ENCODE measurements at places on chromosomes 5 and 9.

- DNase-seq, result no peak
Measured at GRCh38 chr9:5515261-5515650, 4.9 kb downstream of the PDCD1LG2 start.

DNA sequence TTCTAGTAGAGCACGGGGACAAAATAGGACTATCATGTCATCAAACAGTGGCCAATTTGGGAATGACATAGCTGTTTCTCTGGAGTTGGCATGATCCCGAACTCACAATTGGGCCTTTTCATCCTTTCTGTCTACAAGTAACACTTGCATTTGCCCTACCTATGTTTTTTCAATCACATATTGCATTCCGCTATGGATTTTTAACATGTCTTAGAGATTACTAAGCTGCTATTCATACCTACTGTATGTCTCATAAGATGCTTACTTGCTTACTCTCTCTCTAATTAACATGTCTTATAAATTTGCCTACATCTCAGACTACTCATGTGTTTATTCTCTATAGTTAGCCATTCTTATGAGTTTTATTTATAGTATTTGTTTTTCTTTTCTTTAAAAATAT, 341.2 kb upstream of the CTNND2 start:
- DNase-seq, result no peak

GRCh38 chr5:143073766-143074165, 303.6 kb downstream of the ARHGAP26 start:
- no peak for DNase-seq

DNA sequence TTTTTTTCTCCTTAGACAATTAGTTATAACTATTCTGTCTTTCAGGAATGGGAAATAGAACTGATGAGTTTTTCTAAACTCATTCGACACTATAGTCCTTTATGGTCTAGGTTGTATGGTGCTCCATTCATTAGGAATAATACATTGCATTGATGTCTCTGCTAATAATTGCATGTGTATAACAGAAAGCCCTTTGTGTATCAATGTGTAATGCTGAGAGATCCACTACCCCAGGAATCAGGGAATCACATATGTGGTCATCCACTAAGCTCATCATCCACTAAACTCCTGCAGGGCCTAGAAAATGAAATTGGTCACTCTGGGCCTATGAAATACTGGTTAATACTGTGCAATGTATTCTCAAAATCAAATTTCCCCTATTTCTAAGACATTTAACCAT, 242.0 kb upstream of the CDH18 start:
- no peak for DNase-seq

DNA sequence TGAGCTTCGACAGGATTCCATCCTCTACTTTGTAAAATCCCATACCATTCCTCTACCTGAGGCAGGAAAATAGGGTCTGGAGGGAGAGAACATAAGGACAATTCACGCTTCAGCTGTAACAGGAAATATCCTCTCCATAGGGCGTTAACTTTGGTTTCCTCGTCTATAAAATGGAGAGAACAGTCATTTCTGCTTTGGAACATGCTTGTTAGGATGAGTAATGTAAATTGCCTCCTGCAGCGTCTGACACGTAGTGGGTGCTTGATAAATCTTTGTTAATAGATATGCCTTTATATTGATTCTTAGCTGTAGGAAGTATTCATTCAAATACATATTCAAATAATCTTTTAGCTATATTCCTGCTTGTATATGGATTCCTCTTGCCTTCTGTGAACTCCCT, 711 bp upstream of the SUB1 start:
- DNase-seq, result no peak

- DNase-seq, result no peak
Measured at GRCh38 chr9:73129941-73130685, 21.6 kb upstream of the ANXA1 start.

DNA sequence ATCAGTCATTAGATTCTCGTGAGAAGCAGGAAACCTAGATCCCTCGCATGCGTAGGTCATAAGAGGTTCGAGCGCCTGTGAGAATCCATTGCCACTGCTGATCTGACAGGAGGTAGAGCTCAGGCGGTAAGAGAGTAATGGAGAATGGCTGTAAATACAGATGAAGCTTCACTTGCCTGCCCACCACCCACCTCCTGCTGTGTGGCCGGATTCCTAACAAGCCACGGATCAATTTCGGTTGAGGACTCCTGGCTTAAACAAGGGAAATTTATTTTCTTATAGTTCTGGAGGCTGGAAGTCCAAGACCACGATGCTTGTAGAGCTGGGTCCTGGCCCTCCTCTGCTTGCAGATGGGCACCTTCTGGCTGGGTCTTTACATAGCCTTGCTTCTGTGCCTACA, 200.4 kb downstream of the PCSK5 start:
- no peak for DNase-seq

DNA sequence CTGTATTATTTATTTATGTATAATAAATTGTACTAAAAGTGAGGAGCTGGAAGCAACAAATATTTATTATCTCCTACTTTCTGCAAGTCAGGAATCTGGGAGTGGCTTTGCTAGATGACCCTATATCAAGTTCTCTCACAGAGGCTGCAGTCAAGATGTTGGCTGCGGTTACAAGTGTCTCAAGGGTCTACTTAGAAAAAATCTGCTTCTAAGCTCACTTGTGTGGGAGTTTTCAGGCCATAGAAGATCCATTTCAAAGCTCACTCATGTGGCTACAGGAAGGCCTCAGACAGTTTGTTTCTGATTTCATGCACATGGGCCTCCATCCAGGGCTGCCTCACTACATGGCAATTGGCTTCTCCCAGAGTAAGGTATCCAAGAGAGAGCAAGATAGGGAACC, 551.1 kb downstream of the CAAP1 start:
- DNase-seq, result no peak

GRCh38 chr5:123976379-123977033, 464.5 kb downstream of the CSNK1G3 start:
- DNase-seq, result no peak

DNA sequence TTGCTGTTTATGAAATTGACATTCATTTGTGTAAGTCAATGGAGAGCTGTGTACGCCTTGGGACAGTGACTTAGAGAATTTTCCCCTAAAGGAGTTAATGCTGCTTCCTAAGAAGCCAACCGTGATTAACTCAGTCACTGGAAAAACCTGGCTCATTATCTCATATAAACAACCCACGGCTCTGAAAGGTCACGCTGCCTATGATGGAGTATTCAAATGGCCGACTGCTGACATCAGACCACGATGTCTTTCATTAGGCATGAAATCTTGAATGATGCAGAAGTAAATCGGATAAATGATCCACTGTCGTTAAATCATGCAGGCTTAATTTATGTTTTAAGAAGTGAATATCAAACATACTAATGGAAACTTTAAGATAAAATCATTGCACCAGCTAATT, 603.7 kb downstream of the RAB3C start:
- no peak for DNase-seq

DNA sequence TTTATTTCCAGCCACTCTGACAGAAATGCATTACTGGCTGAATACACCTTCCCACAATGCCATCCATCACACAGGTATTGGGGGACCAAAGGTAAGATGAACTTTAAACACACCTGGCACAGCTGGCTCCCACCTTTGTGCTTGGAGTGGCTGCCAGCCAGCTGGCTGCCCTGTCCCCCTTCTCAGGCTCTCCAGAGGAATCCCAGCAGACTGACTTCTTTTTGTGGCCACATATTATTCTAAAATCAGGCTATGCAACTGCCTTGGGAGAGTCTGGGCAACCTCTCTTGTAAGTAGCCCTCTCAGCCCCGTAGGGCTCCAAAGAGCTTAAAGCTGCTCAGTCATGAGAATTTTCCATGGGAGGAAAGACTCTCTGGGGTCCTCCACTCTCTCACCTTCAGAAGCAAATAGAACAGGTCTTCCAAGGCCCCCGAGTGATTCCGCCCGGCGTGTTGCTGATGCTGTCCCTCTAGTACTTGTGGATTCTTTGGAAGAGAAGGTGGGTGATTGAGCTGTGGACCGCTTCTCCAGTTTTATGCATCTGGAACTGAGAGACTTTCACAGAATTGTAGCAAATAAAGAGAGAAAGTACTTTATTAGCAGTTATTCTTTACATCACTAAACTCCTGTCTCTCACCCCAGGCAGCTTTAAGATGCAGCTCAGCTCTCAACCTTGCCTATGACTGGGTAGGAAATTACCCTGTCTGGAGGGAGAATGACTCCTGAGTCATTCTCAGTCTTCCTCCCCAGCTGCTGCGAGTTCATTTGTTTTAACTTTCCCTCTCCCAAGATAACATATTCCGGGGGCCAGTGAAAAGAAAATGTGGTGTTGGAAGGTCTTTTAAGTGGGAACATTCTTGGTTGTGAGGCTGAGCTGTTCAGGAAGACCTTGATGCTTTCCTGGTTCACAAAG, 159.4 kb upstream of the PITX1 start:
- no peak for DNase-seq

GRCh38 chr5:78504704-78505677, 143.6 kb downstream of the LHFPL2 start:
- no peak for DNase-seq

- no peak for DNase-seq
Measured at GRCh38 chr5:109328626-109329025, 81.1 kb downstream of the PJA2 start.

GRCh38 chr9:82560036-82560435, 502.9 kb downstream of the RASEF start:
- DNase-seq, result no peak

GRCh38 chr5:115599924-115600323, 2.4 kb downstream of the TICAM2 start:
- no peak for DNase-seq

GRCh38 chr5:71666321-71666720, 52.8 kb upstream of the CARTPT start:
- DNase-seq, result no peak

GRCh38 chr9:33041432-33042188, 16.5 kb downstream of the DNAJA1 start:
- no peak for DNase-seq

GRCh38 chr9:68427216-68427977, 71.0 kb downstream of the PGM5 start:
- no peak for DNase-seq

GRCh38 chr5:118791926-118792734, 196.2 kb downstream of the DTWD2 start:
- no peak for DNase-seq

GRCh38 chr9:18520416-18521047, 46.6 kb downstream of the ADAMTSL1 start:
- no peak for DNase-seq

DNA sequence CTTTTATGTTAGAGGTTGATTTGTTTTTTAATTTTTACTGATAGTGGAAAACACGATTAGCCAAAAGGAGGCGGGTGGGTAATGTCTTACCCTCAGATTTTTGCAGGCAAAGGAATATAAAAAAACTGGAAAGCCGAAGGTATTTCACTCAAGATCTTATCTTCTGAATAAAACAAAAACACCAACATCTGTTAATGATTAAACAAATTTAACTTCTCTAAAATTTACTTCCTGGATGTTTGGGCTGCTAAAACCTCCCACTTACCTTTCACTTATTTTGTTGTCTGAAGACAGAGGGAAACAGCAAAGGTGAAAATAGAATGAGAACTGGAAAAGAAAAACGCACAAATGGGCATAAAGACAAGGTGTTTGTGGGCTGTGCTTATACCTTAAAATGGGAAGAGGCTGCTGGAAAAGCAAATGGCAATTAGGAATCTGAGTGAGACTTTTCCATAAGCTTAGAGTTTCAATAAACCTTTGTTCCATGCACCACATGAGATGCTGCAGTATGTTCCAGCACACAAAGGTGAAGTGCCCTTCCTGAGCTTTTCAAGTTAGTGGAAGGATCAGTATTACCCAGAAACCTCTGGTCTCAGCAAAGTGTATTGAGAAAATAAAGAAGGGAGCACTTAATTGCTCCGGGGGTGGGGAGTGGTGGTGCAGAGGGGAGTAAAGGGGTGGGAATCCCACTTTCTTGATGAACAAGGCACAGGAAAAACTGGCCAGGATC, 298.3 kb downstream of the BNC2 start:
- no peak for DNase-seq

- no peak for DNase-seq
Measured at GRCh38 chr5:110969502-110969901, 102.0 kb upstream of the TSLP start.

GRCh38 chr9:32486839-32487562, 39.0 kb downstream of the RIGI start:
- DNase-seq, result no peak

- no peak for DNase-seq
Measured at GRCh38 chr5:113507601-113508000, 5.9 kb upstream of the YTHDC2 start.

- DNase-seq, result no peak
Measured at GRCh38 chr5:171469326-171469725, 49.9 kb downstream of the FGF18 start.

DNA sequence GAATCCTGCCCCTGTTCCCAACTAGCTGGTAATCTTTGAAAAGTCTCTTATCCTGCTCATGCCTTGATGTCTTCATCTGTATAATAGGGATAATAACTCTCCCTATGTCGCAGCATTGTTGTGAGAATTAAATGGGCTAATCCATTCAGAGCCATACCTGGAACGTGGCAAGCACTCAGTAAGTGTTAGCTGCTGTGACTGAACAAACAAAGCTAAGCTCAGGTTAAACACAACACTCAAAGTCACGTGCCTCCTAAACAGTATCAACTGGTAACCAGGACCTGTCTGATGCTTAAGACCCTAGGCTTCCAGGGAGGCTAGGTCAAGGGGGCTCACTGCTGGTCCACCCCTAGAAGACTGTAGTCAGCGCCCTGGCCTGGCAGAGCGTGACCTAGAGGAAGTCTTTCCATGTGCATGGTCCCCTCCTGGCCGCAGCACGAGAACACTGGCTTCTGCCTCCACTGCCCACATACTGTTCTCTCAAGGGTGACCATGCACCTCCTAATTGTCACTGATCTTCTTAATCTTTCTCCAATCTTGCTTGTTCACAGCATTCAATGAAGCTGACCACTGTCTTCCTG, 211.1 kb downstream of the TTLL11 start:
- DNase-seq, result no peak
